HFFc6 (cell line): ENCODE measurements at places on chromosomes 11 and 22.
A peak's percentile ranks its signal among the peaks of the same experiment; 100 is the strongest.

- no peak for DNase-seq
Measured at GRCh38 chr11:2748814-2749554, 49.2 kb upstream of the KCNQ1OT1 start.

GRCh38 chr11:86138958-86139357 is 70.1 kb upstream of the PICALM start:
- DNase-seq: no peak

DNA sequence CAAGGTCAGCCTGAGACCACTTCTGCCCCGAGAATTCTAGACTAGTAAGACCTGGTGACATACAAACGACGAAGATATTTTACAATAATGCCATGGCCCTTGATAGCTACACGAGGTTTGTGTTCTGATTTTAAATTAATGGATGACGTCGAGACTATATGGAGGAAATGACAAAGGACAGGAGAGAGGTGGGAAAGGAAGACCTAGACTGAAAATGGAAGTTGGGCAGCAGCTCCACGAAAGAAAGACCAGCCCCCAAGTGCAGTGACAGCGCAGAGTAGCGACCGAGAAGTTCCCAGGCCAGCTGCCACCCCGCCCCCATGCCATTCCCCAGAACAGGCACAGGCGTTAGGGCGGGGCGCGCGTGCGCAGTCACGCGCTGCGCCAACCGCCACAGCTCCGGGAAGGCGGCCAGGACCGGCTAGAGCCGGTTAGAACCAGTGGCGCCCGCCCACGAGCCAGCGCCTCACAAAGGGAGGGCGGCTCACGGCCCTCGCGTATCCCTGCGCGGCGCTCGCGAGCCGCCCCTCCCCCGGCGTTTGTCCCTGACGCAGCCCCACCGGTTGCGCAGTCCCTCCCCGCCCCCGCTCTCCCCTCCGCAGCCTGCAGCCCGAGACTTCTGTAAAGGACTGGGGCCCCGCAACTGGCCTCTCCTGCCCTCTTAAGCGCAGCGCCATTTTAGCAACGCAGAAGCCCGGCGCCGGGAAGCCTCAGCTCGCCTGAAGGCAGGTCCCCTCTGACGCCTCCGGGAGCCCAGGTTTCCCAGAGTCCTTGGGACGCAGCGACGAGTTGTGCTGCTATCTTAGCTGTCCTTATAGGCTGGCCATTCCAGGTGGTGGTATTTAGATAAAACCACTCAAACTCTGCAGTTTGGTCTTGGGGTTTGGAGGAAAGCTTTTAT is 1.5 kb upstream of the MALAT1 start:
- peak; percentile 97 for DNase-seq

DNA sequence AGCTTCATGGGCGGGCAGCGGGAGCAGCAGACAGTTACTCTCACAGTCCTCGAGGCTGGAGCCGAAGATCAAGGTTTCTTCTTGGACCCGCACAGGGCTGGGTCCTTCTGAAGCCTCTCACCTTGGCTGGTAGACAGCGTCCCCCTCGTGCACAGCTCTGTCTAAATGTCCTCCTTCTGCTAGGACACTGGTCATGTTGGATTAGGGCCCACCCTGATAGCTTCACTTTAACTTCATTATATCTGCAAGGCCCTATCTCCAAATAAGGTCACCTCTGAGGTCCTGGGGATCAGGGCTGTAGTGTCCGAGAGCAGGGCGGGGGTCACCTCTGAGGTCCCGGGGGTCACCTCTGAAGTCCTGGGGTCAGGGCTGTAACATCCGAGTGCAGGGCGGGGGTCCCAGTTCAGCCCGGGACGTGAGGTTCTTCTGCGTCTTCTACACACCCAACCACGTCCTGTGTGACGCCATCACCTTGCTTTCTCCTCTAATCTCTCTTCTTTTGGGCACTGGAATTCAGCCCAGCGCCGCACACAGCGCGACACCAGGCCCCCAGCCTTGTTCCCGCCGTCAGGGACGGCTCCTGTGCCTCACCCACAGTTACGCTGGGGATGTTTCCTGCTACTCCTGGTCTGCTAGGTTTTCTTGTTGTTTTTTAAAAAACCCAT is 34.1 kb upstream of the TOLLIP start:
- DNase-seq: no peak
